ENCODE measurements at places on chromosomes 4 and X. TPM values are rescaled to one million over a fixed set of nuclear protein-coding genes. Genes with fewer than 3 reads are reported as not detected.

TRIM75 gene
- total RNA-seq, result not detected

CLTRN gene
- not detected for total RNA-seq

MFAP3L gene
- total RNA-seq, result 2.6 TPM

FRMPD3 gene
- not detected for total RNA-seq

TMEM33 gene
- 60.3 TPM for total RNA-seq

MAP3K15 gene
- total RNA-seq, result 0.12 TPM

SMIM10L2A gene
- 0.50 TPM for total RNA-seq

VCX3B gene
- total RNA-seq, result not detected

HELT gene
- total RNA-seq, result not detected

LEF1 gene
- total RNA-seq, result 0.33 TPM

MTNR1A gene
- total RNA-seq, result not detected

AGA gene
- total RNA-seq, result 87.2 TPM

SMR3B gene
- total RNA-seq, result not detected

AWAT2 gene
- total RNA-seq, result not detected

WDFY3 gene
- total RNA-seq, result 74.5 TPM

REELD1 gene
- not detected for total RNA-seq

GPR82 gene
- not detected for total RNA-seq

SPATA4 gene
- total RNA-seq, result 0.37 TPM

HHIP gene
- 1.4 TPM for total RNA-seq

FGB gene
- not detected for total RNA-seq

SMIM10 gene
- total RNA-seq, result 5.9 TPM

SERPINA7 gene
- total RNA-seq, result not detected

GPR143 gene
- total RNA-seq, result not detected

SLBP gene
- 94.5 TPM for total RNA-seq

ZNF157 gene
- 0.12 TPM for total RNA-seq

L1CAM gene
- 2.7 TPM for total RNA-seq

WAS gene
- total RNA-seq, result 0.22 TPM

VCX3A gene
- total RNA-seq, result not detected

MAGED2 gene
- 170 TPM for total RNA-seq

SEL1L3 gene
- 40.1 TPM for total RNA-seq

FAM156B gene
- 17.2 TPM for total RNA-seq

CXorf49 gene
- total RNA-seq, result not detected

ADH1B gene
- 0.33 TPM for total RNA-seq

NDP gene
- 0.87 TPM for total RNA-seq

Measured in uterine smooth muscle cell (primary cell).